ENCODE measurements at places on chromosomes 5 and 9. TPM values are rescaled to one million over a fixed set of nuclear protein-coding genes. Genes with fewer than 3 reads are reported as not detected.

GRCh38 chr5:157535042-157535865 is 40.3 kb downstream of the ADAM19 start:
- DNase-seq = no peak

DNA sequence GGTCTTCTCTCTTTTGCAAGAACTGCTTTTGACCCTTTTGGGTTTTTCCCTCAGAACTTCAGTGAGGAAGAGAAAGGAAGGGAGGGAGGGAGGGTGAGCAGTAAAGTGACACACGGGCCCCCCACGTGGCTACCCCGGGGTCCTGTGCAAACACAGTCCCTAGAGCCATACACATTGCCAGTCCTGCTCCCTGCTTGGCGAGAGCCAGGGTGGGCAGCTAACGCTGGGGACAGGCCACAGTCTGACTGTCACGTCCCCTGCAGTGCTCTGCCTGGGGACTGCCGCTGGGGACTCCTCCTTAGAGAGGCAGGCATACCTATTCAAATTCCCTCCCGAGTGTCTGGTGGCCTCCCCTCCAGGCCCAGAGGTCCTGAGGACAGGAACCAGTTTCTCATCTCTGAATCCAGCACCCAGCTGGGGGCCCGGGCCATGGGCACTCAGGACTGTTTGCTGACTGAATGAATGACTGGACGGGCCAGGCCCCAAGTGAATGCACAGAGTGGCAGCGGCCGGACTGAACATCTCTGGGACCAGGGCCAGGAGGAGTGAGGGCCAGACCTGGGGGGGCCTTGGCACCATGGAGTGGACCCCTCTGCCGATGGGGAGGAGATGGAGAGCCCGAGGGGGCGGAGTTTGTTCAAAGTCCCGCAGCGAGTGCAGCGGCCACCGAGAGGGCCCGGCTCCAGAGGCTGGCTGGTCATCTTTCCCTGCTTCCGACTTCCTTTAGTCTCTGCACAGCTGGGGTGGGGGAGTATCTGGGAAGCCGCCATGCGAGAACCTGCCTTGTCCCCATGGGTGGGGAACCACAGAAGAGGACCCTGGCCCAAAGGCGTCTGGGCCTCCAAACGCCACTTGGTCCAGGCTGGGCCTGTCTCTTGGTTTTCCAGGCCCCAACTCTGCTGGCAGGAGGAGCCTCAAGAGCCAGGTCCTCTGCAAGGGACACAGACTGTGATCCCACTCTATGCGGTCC is 5.8 kb downstream of the CCDC187 start:
- no peak for DNase-seq

- no peak for DNase-seq
Measured at GRCh38 chr5:138972836-138973235, 97.7 kb upstream of the LRRTM2 start.

GRCh38 chr9:133461975-133462374 is 2.2 kb downstream of the CACFD1 start:
- DNase-seq = peak; percentile 46

Gene FOXD4L5
- total RNA-seq = not detected

DNA sequence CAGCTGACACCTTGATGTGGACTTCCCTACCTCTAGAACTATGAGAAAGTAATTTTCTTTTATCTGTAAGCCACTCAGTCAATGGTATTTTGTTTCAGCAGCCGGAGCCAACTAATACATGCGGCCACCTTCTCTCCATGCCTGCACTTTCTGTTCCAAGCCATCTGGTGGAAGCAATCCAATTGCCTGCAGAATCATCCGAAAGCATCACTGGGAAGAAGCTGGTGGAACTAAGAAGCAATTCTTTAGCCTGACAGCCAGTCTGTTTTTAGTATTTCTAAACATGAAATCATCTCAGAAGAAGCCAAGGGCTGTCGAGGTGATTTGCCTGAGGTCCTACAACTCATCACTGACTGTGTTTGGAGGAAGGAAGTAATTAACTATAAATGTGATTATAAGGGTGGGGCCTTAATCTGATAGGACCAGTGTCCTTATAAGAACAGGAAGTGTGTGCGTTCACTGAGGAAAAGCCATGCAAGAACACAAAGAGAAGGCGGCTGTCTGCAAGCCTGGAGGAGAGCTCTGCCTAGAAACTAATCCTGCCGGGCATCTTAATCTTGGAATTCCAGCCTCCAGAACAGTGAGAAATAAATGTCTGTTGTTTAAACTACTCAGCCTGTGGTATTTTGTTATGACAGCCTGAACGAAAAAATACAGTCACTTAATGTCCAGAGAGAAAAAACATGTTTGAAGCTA is 49.1 kb downstream of the NXNL2 start:
- no peak for DNase-seq

Gene ADGRV1
- total RNA-seq = 10.0 TPM

DNA sequence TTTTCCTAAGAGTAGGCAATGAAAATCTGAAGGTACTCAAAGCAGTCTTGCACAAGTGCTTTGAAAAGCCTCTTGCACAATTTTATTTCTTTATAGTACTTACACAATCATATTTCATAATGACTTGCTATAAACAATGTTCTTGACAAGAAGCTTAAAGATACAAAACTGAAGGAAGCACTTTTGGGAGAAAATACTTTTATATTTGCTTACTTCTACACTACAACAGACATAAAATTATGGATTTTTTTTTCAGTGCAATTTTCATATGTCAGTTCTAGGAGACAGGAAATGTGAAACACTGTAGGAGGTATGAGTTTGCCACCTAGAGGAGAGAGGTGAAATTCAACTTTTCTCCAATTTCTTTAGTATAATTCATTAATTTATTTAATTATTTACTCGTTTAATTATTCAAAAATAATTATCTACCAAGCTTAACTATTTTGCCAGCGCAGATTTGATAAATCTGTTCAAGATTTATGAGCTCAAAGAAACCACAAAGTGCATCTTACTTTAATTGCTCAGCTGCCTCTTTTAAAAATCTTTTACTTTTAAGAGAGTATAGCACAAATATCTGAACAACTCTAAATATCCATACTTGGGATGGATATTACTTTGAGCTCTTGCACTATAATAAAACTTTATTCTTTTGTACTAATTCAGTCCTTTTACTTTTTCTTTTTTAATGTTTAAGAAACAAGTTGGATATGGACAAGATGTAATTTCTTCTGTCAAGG is 29.0 kb upstream of the CDKN2B start:
- no peak for DNase-seq

DNA sequence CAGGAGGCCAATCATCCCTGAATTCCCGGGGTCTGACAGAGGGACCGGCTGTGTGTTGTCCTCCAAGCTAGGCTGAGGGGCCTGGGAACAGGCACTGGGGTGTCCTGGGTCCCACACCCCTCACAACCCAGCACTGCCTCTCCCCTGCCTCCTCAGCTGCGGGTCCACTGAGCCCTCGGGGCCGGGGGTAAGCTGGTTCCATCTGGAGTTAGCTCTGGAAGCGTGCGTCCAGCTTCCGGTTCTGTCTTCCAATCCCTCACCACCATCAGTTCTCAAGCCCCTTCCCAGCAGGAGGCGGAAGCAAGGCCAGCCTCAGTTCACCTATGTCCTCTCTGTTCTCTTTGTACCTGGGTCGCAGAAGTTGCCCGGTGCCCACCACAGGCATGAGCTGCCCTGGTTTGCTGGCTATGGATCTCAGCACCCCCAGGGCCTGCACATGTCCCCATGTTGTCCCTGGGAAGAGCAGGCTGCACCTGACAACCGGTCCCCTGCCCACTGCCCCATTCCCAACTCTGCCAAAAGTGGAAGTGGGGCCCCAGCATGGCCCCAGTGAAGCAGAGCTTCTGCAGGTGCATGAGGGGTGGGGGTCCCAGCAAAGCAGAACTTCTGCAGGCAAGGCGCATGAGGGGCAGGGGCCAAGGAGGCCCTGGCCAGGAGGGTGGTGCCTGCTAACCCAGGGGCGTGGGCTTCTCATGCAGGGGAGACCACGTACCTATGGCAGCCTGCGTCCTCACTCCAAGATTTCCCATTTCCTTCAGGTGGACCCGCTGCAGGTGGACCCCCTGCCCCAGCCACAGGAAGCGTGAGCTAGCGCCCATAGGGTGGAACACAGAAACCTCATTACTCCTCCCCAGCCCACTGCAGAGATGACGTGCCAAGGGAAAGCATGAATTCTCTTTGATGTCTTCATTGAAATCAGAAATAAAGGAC is 111.9 kb downstream of the ZNF354C start:
- no peak for DNase-seq

Gene GRIN1
- total RNA-seq = not detected

Gene GABRG2
- not detected for total RNA-seq

DNA sequence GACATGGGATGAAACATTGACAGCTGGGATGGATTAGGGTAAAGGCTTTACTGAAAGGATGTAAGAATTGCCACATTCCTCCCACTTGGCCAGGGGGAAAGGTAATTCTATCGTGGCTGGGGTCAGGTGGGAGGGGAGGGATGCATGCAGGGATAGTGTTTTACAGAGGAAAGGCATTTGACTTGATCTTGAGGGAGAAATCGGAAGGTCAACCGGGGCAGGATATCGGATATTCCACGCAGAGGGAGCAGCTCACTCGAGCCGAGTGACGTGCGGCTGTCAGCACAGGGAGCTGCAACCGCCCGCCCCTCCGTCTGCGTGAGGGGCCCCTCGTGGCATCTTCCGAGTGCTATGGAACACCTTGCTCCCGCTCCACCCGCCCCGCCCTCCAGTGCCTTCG is 63.4 kb upstream of the ADAMTS2 start:
- no peak for DNase-seq

Gene EPB41L4B
- 52.4 TPM for total RNA-seq

Gene NXNL2
- total RNA-seq = not detected

DNA sequence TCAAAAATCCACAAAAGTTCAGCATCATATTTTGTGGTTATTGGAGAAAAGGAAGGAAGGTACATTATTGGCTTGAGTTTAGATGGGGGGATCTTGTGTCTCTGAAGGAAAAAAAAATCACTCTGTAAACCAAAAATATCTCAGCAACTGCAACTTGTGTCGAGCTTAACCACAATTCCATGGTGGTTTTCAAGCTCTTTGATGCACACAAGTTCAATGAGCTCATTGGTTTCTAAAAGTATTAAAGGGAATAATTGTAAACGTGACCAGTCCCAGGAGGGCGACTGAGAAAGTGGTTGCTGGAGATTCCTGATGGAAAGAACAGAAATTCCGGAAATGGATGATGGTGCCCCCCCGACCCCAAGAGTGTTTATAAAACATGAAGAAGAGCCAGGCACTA is 173.8 kb downstream of the PSAT1 start:
- DNase-seq = no peak

Gene DBH
- not detected for total RNA-seq

Gene NME5
- not detected for total RNA-seq

- peak; percentile 64 for DNase-seq
Measured at GRCh38 chr5:41213340-41213739, at the start of gene C6. Gene C6, minus strand, starts transcription at chr5:41213532. Its CDS starts 10,302 bp downstream, at chr5:41203230.

GRCh38 chr9:91693226-91693625 is 256.8 kb downstream of the ROR2 start:
- DNase-seq = no peak

DNA sequence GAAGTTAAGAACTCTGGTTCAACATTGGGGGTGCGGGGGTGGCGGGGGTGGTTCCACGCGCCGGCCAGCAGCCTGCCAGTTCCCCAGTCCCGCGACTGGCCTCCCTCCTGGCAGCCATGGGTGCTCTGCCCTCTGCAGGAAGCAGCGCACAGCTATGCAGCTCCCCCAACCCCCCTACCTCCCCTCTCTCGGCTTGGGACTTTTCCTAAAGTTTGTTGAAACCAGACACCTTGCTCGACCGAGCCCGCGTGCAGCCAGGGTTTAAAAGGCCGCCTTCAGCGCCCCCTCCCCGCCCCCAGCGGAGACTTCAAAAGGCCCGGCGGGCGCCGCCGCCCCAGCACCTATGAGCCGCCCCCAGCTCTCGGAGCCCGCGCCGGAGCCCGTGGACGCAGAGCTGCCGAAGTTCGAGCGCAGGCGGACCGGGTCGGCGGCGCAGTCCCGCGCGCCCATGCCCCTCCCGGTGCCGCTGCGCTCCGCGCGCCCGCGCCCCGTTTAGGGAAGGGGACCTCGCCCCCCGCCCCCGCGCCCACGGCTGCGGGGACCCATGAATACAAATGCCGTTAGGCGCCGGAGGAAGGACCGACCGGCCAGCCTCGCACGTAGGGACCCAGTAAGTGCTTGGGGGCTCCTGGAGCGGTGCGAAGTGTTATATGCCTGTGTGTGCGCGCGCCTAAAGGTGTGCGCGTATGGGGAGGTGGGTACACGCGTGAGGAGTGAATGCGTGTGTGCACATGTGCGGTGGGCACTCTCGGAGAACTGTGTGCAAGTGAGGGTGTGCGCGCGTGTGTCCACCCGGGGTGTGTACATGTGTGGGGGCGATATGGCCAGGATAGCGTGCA is 1.4 kb upstream of the COL27A1 start:
- peak; percentile 33 for DNase-seq

GRCh38 chr5:135248801-135249231 is 150.2 kb downstream of the MACROH2A1 start:
- DNase-seq = peak; percentile 0

DNA sequence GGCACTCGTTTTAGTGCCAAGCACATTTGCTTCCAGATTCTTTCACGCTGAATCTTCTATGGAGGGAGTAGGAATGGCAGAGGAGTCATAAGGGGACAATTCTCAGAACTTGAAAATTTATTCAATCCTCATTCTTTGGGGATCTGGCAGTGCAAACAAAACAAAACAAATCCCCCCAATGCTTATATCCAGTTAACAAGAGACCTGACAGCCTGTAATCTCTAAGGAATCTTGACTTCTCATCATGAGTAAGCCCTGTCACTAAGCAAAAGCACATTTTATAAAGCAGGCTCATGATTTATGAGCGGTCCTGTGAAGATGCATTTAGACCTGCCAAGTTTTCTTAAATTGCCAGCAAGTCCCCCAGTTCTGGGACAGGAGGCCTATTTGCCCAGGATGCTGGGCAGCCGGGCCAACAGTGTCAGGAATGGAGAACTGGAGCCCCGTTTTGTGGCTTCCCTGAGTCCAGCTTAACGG is 513.9 kb downstream of the CTNND2 start:
- no peak for DNase-seq
